ENCODE measurements at places on chromosomes 5 and 9.

DNA sequence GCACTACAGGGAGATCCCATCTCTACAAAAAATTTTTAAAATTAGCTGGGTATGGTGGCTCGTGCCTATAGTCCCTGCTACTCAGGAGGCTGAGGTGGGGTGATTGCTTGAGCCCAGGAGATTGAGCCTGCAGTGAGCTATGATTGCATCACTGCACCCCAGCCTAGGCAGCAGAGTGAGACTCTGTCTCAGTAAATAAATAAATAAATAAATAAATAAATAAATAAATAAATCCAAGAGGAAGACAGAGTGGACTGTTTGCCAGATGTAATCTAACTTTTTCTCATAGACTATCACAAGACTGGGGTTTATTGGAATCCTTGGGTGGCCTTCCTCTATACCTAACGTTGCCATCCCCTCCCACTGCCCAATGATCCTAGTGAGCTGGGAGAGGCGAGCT lies 19.2 kb upstream of the TCF7 start:
- no peak for DNase-seq

DNA sequence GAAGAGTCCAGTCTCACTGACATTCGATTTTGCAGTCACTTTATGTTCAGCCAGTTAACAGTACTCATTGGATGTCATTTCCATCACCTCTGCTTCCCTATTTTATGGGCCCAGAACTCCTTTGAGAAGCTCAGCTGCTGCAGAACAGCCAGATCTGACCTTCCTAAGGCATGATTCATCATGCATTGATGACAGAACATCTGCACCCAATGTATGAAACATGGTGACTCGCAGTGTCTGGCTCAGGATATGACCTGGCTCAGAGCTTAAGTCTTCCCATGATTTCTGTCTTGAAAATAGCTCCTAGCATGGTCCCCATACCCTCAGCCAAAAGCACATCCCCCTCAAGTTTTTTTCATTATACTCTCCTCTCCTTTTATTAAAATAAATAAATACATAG lies 92.6 kb upstream of the TRIM32 start:
- no peak for DNase-seq

DNA sequence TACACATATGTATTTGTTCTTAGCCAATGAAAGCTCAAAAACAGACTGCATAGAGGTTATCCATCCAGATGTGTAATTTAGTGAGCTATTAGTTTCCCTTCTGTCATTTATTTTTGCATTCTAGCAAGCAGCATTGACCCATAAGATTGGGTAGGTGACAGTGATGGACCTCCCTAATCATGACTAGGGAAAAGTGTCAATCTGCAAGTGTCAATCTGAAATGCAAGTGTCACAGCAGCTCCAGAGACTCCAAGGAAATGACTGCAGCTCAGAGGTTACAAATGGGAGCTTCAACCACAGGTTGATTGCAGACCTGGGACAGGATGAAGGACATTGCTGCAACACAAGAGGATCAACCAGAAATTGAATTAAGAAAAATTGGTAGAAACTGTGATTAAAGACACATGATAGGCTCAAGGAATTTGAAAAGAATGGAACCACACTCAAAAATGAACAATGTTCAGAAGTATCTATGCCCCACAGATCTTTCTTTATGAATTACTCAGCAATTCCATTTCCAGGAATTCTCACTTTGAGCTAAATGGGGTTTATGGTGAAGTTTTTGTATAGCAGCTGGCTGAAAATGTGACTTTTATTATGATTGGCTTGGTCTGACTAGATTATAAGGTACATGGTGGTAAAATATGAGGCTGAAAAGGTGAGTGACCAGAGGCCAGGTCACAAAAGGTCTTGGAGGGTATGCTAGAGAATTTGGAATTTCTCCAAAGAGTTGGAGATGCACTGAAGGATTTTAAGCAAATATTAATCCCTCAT lies 59.6 kb upstream of the HTR4 start:
- no peak for DNase-seq

DNA sequence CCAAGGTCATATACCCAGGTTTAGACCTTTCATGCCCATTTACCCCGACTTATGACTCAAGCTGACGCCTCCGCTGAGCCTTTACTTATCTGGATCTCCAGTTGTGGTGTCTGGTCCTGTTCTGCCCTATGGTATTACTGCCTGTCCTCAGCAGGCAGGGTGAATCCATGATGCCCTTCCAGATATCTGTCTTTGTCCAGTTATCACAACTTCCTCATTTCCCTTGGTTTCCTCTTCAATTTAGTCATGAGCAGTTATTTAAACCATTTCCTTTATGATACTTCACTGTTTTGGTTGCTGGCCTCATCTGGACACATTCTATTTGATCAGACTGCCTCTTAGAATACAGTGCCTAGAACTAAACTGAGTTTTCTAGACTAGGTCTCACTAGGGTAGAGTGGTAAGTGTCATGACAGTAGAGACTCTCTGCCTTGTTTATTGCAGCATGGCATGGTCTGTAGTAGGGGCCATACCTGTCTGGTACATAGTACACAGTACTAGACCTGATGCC lies 93.3 kb downstream of the MELK start:
- no peak for DNase-seq

- DNase-seq: no peak
Measured at GRCh38 chr9:90966480-90967144, 165.0 kb downstream of the SYK start.

- peak; percentile 31 for DNase-seq
Measured at GRCh38 chr5:138438724-138439476, at the start of gene REEP2. TSS of gene REEP2 (plus strand) at chr5:138439057. CDS start at chr5:138439209, 152 bp downstream.

GRCh38 chr9:136726631-136727191 lies 14.3 kb downstream of the DIPK1B start:
- DNase-seq: peak; percentile 44

DNA sequence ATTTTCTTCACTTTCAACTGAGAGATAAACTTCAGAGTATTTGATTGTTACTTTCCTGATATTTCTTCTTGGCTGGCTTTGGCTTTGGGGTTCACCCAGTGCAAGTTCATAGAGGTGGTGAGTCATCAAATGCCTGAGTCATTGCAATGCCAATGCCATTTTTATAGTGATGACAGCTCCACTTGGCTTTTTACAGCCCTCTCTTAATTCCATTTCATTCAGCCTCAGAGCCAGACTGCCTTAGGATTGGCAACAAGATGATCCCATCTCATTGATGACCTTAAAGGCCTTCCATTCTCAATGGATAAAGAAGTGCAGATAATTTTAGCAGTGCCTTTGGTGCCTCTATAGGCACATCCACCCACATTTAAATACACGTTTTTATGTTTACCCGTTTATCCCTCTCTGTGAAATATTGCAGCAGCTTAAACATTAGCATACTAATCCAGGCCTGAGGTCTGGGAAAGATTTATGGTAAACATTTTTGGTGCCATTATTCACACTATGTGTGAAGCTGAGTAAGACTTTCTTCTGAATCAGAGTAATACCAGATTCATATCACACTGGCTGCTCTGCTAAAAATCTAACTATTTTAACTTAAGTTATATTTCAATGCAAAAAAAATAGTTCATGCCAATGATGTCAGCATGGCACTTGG lies 88.9 kb upstream of the TYRP1 start:
- DNase-seq: no peak

- DNase-seq: peak; percentile 22
Measured at GRCh38 chr9:131739133-131739958, 530 bp downstream of the RAPGEF1 start.

GRCh38 chr9:137829260-137829996 lies 48.2 kb upstream of the CACNA1B start:
- DNase-seq: no peak

GRCh38 chr5:173435447-173435846 lies 107.2 kb upstream of the STC2 start:
- no peak for DNase-seq

GRCh38 chr5:86807046-86808031 lies 189.6 kb downstream of the COX7C start:
- no peak for DNase-seq

DNA sequence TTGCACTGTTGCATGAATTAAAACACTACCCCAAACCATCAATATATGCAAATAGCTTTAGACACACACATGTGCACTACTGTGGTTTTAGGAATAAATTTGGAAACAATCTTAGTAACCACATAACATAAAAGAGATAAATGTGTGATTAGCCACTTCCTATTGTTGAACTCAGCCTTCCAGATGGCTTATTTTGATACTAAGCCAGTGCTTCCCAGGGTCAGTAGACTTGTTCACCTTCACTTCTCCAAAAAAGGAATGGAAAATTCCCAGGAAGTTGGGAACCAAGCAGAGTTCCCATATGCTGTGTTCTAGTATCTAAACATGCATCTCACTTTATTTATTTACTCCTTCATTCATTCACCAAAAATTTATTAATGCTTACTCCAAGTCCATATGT lies 47.8 kb downstream of the SVEP1 start:
- DNase-seq: no peak

DNA sequence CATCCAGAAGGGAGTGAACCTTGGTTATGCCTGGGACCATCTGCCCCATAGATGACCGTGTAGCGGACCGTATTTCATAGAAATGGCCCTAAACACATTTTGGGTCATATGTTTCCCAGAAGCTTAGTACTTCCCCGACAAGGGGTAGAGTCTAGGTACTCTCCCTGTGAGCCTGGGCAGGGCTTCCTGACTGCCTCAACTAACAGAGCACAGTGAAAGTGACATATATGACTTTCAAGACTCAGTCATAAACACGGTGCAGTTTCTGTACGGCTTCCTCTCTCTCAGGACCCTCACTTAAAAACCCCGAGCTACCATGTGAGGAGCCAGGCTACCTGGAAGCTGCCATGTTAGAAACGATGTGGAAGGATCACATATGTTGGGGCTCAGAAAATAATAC lies 20.9 kb downstream of the C9orf57 start:
- DNase-seq: no peak

- DNase-seq: no peak
Measured at GRCh38 chr9:87818308-87818707, 64.4 kb upstream of the SPATA31E1 start.

DNA sequence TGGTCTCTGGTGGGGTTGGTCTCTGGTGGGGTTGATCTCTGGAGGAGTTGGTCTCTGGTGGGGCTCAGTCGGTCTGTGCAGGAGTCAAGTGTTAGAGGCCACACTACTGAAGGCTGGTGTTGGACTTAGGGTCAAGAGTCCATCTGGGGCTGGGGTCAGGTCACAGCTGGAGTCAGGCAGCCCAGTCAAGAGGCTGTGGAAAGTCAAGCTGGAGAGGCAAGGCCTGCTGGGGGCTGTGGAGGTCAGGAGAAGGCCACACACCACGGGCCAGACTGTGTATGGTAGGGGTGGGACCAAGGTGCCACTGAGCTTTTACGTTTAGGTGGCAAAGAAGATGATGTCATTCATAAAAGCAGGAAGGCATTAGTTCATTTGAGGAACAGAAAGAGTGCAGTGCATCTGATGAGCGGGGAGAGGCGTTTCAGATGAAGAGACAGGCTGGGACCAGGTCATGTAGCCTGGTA lies 16.7 kb upstream of the CD74 start:
- no peak for DNase-seq

DNA sequence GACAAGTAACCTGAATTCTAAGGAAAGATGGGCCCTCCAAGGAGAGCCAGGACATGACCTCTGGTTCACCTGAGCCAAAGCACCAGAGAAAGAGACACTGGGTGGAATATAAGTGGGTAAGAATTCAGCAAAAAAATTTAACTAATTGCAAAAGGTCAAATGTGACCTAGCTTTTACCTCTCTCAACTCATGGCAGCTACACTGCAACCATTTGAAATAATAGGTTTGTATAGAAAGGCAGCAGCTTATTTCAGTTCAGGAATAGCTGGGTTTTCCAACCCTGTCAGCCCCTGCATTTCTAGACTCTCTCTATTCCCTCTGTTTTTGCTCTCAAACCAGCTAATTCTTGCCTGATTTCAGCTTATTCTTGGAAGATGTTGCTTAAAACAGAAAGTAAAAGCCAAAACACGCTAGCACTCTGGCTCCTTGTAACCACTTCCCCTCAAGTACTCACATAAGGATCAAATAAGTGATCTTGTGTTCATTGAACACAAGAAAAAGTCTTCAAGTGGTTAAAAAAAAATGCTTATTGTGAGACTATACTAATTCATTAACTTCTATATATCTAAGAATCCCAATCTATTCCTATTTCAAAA lies 101.1 kb upstream of the NR4A3 start:
- no peak for DNase-seq

GRCh38 chr9:79610791-79611614 lies 39.2 kb downstream of the TLE4 start:
- DNase-seq: no peak

DNA sequence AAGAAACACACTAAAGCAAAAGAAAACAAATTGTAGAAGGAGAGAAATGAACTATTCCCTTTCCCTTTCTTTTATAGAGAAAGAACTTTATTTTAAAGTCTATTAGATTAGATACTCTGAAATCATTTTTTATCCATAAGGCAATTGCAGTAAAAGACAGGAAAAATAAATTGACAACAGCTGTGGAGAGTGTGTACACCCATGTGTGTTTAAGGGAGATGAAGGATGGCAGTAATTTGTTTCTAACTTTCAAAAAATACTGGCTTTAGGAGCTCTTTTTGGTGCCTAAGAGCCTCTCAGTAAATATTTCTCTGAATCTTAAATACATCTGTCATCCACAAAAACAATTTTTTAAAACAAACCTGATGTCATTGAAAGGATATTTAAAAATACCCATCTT lies 18.3 kb upstream of the ARL14EPL start:
- no peak for DNase-seq

GRCh38 chr9:81851340-81851739 lies 76.9 kb upstream of the SPATA31D4 start:
- no peak for DNase-seq
